ENCODE measurements at places on chromosomes 11 and 22.
A peak's percentile ranks its signal among the peaks of the same experiment; 100 is the strongest.

DNA sequence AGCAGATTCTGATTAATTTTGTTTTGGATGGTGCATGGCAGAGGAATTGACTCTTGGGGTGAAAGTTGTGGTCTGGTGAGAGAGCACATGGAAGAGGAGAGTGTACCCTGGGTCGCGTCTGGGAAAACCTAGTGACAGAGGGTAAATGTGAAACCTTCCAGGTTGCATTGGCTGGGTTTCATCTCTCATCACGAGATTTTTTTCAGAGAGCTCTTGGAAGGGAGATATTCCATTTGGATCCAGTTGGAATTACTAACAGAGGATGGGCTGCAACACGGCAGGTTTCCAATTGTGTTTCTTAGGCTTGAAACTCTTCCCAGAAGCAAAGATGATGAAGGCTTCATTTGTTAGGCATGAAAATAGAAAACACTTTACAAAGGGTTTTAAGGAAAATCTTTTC is 109.7 kb upstream of the MTMR2 start:
- H3K36me3 ChIP-seq = no peaks in the 10 kb centered on the region
- H3K27ac ChIP-seq = no peak overlapping the region
- no peaks in the 10 kb centered on the region for H3K27me3 ChIP-seq
- H3K4me1 ChIP-seq = peaks cover 16% of the 10 kb centered on the region

- no peak for DNase-seq
- no peaks in the 10 kb centered on the region for H3K4me1 ChIP-seq
- no peak overlapping the region for H3K27ac ChIP-seq
- no peaks in the 10 kb centered on the region for H3K36me3 ChIP-seq
Observed at GRCh38 chr11:75265851-75266531, 25.4 kb downstream of the TPBGL start.

- H3K4me3 ChIP-seq = no peak overlapping the region
- DNase-seq = peak; percentile 54
- H3K36me3 ChIP-seq = no peaks in the 10 kb centered on the region
- no peaks in the 10 kb centered on the region for H3K4me1 ChIP-seq
Observed at GRCh38 chr11:1168721-1169161, 11.0 kb downstream of the MUC5AC start.

- H3K36me3 ChIP-seq = no peaks in the 10 kb centered on the region
- no peaks in the 10 kb centered on the region for H3K27me3 ChIP-seq
- H3K4me3 ChIP-seq = no peak overlapping the region
Observed at GRCh38 chr11:33222052-33222750, 35.0 kb upstream of the HIPK3 start.

DNA sequence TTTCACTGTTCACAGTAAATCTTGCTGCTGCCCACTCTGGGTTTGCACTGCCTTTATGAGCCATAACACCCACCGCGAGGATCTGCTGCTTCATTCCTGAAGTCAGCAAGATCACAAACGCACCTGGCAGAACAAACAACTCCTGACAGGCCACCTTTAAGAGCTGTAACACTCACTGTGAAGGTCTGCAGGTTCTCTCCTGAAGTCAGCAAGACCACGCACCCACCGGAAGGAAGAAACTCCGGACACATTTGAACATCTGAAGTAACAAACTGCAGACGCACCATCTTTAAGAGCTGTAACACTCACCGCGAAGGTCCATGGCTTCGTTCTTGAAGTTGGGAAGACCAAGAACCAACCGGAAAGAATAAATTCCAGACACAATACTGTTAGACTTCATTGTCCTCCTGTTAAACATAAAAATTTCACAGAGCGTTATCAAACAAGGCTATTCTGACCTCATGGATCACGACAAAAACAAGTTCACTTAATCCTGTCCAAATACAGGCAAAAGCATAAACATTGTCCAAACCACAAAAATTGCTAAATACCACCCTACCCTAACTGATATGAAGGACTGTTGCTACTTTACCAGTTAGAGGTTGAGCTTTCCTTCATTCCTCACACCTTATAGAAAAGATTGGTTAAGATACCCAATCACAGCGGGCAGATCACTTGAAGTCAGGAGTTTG is 3.0 kb upstream of the CCDC117 start:
- H3K36me3 ChIP-seq = no peaks in the 10 kb centered on the region
- no peak for DNase-seq
- no peaks in the 10 kb centered on the region for H3K27me3 ChIP-seq
- H3K27ac ChIP-seq = no peak overlapping the region

- no peak overlapping the region for H3K4me3 ChIP-seq
- peak; percentile 77 for DNase-seq
- H3K27me3 ChIP-seq = no peaks in the 10 kb centered on the region
- no peaks in the 10 kb centered on the region for H3K36me3 ChIP-seq
Observed at GRCh38 chr11:30346068-30346688, 23.3 kb downstream of the ARL14EP start.
